ENCODE measurements at places on chromosomes 7 and 10. TPM values are rescaled to one million over a fixed set of nuclear protein-coding genes. Genes with fewer than 3 reads are reported as not detected.

The SBDS gene
- total RNA-seq: 138 TPM

The SLC16A12 gene
- total RNA-seq: 45.4 TPM

The UFSP1 gene
- total RNA-seq: 6.0 TPM

The FFAR4 gene
- total RNA-seq: 0.90 TPM

The MBL2 gene
- total RNA-seq: 0.22 TPM

All from tibial nerve (tissue), 4 donors.